Stimulated activated naive CD8-positive, alpha-beta T cell treated with anti-CD3 and anti-CD28 coated beads, Interleukin-15, Interleukin-2, amounts not matched to agents 100 U/mL and 50 U/mL, for 24 hours (primary cell): ENCODE measurements at places on chromosomes 4 and X.

GRCh38 chr4:65023081-65023480 is 613.8 kb upstream of the TECRL start:
- DNase-seq = no peak

DNA sequence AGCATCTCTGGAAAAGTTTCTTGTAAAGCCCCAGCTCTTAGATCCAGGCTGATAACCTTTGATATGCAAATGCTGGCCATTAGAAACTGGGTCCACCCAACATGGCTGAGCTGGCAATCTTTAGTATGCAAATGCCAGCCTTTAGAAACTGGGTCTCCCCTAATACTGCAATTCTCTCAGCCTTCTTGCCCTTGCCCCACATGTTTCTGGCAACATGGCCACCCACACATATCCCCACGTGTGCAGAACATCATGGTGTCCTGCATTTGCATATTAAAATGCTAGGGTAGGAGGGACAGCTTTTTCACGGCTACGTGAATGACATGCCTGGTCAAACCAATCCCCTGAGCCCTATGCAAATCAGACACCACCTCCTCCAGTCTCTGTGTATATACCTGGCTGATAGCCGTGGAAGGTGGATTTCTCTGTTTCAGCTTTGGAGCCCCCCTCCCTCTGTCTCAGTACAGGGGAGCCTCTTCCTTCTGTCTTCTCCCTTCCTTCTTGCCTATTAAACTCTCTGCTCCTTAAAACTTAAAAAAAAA is 344.0 kb upstream of the NWD2 start:
- DNase-seq = no peak

DNA sequence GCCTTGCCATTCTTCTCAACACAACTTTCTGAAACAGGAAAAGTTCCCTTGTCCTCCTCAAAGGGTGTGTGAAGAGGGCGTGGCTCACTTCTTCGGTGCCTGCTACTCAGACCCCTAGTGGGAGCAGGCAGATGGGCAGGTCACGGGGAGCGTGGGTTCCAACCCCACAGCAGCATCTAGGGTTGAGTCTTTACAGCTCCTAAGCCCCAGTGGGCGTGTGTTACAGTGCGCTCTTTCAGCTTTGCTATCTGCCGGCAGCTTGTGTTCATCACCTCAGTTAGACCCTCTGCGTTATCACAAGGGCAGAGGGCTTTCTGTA is 57.5 kb upstream of the KLF3 start:
- DNase-seq = no peak

DNA sequence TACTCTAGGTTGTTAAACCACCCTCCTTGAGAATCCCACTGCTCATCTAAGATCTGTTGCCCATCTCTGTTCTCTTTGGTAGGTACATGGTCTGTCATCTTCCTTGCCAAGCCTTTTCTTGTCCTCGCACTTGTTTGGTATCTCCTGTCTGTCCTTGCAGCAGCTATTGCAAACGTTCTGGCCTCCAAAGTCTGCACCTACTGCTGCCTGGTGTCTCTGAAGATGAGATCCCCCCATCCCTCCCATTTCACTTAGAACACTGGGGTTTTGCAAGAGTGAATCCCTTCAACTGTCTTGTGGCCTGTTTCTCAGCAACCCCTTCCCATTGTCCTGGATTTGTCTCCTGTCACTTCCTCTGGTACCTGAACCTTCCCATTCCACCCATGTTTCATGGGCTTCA is 673 bp downstream of the CNGA2 start:
- no peak for DNase-seq

DNA sequence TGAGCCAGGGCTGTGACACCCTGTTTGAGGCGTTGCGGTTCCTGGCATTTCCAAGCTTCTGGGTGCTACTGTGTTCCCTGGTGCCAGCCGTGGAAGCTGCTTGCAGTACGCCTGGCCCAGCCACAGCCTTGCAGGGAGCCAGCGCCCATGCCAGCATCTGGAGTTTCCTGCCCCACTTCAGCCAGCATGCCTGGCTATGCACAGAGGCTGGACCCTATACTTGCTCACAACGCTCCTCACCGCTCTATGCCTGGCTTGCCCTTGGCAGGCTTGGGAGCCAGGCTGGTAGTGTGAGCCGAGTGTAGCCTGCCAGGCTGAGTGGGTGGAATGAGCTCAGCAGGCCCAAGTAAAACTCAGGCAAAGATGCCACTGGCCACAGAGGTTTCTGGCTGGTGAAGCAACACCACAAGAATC is 22.4 kb downstream of the PRRG1 start:
- no peak for DNase-seq

DNA sequence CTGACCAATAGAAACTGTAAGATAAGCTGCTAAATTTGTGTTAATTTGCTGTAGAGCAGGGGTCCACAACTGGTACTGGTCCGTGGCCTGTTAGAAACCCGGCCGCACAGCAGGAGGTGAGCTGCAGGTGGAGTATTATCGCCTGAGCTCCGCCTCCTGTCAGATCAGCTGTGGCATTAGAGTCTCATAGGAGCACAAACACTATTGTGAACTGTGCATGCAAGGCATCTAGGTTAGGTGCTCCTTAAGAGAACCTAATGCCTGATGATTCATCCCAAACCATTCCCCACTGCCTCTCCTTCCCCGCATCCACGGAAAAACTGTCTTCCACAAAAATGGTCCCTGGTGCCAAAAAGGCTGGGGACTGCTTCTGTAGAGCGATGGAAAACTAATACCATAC is 19.7 kb downstream of the FBXW7 start:
- DNase-seq = no peak

DNA sequence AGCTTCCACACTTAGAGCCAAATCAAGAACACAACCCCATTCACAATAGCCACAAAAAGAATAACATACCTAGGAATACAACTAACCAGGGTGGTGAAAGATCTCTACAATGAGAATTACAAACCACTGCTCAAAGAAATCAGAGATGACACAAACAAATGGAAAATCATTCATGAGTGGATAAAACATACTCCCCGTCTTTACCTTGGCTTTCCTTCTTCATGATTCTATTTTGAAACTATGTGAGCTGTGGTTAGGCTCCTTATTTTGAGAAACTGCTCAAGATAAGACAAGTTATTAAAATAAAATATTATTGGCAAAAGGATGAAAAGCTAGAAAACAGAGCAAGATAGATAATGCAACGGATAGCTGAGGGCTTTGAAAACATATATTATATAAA is 598.1 kb upstream of the FAT1 start:
- no peak for DNase-seq

- no peak for DNase-seq
Observed at GRCh38 chr4:110533940-110534339, 58.0 kb downstream of the ENPEP start.

DNA sequence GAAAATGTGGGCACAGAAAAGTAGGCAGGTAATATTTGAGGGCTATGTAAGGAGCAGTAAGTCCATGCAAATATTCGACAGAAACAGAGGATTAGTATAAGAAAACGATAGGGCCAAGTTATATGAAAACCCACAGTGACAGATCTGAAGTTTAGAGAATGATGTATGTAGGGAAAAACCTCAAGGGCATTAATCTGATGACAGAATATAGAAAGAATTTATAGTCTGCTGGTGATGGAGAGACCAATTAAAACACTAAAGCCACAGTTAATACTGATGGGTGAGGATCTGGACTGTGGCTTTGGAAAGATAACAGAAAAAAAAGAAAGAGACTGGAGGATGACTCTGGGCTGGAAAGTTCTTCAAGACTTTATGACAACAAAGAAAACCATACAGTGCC is 169.7 kb downstream of the PALLD start:
- no peak for DNase-seq

DNA sequence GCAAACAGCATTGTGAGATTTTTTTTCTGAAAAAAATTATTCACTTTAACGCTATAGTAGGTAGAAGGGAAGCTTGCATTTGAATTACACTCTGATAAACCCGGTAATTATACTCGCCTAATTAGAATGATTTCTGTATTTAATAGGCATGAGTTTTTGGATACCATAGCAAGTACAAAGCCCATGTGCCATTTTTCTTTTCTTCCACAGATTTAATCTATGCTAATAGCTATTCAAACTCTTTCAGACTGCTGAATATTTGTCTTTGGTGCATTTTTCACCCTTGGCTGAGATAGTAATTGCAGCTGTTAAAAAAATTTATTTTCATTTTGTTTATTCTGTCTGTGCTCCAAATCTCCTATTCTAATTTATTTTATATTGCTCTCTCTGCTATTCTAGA is 113.0 kb downstream of the EGF start:
- no peak for DNase-seq
